ENCODE measurements at places on chromosomes 5 and 9.

DNA sequence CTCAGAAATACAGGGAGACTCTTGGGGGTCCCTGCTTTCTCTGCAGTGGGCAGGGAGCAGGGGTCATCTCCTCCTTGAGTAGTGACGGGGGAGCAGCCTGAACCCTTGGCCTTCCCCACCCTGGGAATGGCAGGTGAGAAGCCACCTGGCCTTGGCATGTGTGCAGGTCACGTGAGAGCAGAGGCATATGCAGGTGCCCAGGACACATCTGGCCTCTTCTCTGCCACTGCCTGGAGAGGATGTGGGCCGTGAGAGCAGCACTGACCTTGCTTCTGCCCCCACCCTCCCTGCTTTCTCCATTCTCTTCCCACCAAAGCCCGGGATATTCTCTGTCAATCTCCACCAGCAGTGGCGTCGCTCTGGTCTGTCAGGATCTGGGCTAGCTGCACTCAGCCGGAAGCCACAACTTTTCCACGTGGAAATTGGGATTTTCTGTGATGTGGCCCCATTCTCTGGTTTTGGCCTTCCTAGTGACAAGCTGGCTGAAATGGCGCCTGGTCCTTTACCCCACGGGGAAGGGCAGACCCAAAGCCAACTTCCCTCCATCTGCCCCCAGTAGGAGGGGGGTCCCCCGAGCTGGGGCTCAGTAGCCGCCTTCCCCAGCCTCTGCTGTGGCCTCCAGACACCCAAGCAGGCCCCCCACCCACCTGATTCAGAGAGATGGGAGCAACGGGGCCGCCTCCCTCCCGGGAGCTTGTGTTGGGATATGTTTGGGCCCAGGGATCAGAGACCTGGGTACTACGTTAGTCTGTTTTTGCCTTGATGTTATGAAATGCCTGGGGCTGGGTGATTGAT is 70.4 kb upstream of the FCN1 start:
- no peak for DNase-seq

DNA sequence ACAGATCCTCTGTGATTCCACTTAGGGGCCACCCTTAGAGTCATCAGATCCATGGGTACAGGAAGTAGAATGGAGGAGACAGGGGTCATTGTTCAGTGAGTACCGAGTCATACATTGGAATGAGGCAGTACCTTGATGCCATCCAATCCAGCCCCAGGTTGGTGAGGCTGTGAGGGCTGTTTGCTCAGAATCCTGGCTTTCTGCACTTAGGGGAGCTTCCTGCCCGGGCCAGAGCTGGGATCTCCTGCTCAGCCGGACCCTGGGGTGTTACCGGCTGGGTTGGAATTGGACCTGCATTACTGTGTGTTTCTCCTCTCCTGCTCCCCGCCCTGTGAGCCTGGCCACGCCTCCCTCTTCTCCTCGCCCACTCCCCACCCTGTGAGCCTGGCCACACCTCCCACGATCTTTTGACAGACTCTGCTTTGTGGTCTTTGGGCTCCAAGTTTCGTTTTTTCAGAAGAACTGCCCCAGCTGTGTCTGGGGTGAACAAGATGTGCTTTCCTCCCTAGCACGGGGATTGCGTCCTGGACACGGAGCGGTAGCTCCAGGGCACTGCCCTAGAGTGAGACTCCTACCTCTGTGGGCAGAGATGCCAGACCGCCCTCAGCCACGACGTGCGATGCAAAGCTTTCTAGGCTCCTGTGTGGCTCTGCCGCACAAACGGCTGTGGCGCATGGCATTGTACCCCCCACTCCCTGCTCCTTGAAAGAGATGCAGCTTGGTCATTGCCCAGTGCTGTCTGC is 15.4 kb downstream of the TRAF2 start:
- peak; percentile 73 for DNase-seq

DNA sequence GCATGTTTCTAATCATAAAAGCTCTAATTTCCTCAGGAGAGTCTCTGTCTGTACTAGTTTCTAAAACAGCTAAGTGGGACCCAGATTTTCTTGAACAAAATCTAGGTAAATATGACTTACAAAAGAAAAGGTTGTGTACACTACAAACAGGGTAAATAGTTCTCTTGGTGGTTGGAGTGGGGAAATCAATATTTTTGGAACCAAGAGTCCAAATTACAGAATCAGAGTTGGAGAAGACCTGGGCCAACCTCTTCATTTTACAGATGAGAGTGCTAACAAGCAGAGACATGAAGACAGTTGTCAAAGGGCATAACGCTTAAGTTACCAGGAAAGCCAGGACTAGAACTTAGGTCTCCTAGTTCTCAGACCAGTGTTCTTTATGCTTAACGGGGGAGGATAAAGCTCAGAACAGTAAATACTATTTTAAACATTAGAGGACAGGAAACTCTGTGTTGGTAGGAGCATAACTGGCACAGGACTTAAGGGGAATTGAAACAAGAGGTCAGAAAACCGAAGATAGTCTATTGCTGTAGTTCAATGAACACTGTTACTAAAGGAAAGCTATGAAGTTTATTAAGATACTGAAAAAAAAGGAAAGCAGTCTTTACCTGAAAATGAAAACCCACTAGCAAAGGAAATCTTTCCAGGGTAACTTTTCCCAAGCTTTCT is 9.3 kb upstream of the GOLGA1 start:
- no peak for DNase-seq

DNA sequence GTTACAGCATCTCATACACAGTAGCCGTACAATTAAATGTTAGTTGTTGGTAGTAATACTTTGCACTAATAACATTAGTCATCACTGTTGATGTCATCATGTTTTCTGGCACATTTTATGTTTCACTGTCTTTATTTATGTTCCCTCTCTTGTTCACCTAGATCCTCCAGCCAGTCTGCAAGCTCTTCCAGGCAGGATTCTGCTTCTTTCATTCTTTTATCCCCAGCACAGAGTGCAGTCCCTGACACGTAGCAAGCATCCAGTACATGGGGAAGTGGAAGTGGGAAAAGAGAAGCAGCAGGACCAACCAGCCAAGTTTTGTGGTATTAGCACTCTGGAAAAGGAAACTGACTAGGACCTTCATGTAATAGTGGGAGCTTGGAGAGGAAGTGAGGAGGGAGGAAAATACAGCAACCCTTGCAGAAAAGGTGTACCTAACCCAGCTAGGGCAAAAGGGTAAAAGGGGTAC is 89.7 kb upstream of the SLC44A1 start:
- DNase-seq, result peak; percentile 94

DNA sequence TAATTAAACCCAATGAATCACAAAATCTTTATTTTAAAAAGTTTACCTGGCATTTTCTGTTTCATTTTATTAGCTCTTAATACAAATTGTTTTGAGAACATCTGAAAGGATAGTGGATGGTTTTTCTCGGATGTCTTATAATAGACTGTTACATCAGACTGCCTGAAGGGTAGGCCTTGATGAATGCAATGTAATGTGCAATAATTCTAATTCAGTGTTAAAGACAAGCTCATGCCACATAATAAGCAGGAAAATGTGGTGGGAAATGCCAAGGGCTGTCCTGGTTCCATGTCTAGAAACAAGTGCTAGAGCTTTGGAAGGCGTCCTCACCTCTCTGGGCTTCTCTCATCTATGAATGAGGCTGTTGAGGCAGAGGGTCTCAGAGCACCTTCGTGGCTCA is 148.1 kb downstream of the DEPDC1B start:
- no peak for DNase-seq

DNA sequence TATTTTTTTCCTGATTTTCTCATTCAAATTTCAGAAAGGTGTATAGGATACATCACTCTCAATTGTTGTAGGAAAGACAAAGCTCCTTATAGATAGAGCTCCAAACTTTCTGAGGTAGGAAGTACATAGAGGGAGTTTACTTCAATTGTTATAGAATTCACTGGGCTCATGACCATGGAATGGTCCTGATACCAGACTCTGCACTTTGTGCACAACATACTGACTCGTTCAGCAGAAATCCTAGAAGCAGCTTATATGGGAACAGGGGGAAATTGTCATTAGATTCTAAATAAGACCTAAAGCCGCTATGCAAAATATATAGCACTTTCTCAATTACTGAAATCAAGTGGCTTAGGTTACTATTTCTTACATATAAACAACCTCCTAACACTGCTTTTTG is 240.5 kb upstream of the TUSC1 start:
- no peak for DNase-seq

DNA sequence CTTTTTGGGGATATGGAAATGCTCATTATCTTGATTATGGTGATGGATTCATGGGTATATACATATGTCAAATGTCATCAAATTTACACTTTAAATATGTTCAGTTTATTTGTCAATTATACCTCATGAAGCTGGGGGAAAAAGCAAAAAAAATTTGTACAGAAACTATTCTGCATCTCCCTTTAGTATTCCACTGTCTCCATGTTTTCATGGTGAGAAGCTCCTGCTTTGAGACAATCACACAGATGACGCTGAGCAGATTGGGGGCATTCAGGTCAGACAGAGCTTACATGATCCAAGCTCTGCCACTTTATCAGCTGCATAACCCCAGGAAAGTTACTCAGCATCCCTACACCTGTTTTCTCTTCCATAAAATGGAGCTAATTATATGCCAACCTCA is 101.5 kb downstream of the PLPPR1 start:
- DNase-seq, result no peak

GRCh38 chr5:45491368-45491767 is 204.8 kb downstream of the HCN1 start:
- no peak for DNase-seq

GRCh38 chr5:80041527-80041926 is 6.4 kb downstream of the THBS4 start:
- no peak for DNase-seq

GRCh38 chr5:37668524-37669047 is 171.3 kb downstream of the GDNF start:
- DNase-seq, result no peak

DNA sequence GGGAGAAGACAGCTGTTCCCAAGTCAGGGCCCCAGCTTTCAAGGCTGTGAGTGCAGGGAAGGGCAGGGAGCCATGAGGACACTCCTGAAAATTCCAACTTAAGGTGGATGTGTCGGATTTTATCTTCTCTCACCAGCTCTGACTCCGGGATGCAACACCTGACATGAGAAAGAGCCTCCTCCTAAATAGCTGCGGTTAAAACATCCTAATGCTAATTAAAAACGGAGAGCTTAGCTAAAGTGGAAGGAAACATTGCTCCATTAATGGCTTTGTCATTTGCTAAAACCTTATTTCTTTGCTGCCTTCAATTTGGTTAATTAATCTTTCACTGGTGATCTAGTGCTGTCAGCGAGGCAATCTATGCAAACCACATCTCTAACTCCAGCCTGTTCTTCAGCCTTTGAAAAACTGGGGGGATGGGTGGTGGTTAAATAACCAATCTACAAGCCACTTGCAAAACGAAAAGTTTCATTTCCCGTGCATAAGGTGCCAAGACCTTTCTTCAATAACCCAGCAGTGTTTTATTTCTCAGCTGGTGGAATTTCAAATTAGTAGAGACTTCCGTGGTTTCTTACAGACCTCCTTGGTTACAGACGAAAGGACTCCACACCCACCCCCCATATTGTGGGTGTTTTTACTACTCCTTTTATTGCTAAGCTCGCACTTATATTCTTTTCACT is 379.6 kb downstream of the MLLT3 start:
- DNase-seq, result no peak

DNA sequence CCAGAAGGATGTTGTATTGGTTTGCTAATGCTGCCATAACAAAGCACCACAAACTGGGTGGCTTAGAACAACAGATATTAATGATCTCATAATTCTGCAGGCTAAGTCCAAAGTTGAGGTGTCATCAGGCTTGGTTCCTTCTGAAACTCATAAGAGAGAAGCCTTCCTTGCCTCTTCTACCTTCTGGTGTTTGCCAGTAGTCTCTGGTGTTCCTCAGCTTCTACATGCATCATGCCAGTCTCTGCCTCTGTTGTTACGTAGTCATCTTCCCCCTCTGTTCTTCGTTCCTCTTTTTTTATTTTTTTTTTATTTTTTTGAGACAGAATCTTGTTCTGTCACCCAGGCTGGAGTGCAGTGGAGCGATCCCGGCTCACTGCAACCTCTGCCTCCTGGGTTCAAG is 61.8 kb downstream of the LRRC70 start:
- peak; percentile 52 for DNase-seq

DNA sequence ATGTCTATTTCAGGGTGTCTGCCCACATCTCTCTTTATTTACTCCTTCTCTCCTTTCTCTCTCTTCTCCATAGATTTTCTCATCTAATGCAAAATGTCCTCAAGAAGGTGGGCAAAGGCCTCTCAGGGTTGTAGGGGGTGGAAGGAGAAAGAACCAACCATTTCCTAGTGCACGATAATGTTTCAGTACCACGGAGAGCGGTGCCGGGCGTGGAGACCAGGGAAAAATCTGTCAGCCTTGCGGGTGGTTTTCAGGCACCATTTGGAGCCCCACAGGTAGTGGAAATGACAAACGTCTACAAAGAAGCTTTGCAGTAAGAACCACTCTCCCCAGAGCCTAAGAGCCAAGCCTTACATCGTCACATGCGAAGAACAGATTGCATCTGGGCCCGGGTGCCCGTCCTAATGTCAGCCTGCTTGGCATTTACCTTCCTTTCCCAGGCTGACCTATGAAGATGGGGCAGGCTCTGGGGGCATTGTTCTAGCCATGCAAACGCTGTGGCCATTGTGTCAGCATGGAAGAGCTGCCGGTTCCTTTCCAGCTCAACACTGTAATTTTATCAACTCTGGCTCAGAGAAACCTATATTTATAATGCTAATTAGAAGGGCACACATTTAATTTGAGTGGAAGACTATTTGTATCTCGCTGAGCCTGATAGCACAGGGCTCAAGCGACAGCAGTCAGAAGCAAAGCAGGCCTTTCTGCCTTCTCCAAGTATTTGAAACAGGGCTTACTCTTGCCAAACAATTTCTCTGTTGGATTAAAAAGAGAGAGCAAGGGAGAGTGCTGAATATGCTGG is 430.1 kb upstream of the WWC1 start:
- DNase-seq, result no peak

DNA sequence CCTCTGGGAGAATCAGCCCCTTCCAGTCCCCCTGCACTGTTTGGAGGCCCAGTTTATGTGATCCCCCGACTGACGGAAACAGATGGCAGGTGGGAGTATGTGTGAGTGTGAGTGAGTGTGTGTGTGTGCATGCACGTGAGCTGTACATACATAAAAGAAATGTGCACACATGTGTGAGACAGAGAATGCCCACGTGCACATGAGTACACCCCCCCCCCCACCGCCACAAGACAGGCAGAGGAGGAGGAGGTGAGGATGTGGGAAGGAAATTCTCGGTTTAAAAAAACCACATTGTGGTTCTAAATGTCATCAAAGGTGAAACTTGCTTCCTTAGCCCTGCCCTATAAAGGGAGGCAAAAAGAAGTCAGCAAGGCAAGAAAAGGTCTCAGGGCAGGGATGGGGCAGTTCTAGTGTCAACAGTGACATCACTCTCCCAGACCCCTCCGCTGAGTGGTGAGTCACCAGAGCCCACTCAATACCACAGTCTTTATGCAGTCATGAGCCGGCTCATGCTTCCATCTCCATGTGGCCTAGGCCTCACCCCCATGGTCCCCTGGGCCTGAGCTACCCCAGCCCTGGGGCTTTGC is 79.2 kb upstream of the HSPA9 start:
- peak; percentile 31 for DNase-seq

- DNase-seq, result no peak
Observed at GRCh38 chr9:27679338-27679737, 106.1 kb upstream of the C9orf72 start.

Measured in inflammatory macrophage treated with lipopolysaccharide for 4 hours (primary cell).